ENCODE measurements at places on chromosomes 2 and 18.

GRCh38 chr2:197212344-197213262 lies 98.0 kb downstream of the ANKRD44 start:
- DNase-seq = no peak

GRCh38 chr2:135603543-135603942 lies 72.3 kb downstream of the R3HDM1 start:
- DNase-seq = no peak

- DNase-seq = no peak
These were observed 181.6 kb downstream of the AFF3 start for GRCh38 chr2:99960790-99961189.

- no peak for DNase-seq
These were observed 258.9 kb downstream of the DCC start for GRCh38 chr18:52598921-52599320.

DNA sequence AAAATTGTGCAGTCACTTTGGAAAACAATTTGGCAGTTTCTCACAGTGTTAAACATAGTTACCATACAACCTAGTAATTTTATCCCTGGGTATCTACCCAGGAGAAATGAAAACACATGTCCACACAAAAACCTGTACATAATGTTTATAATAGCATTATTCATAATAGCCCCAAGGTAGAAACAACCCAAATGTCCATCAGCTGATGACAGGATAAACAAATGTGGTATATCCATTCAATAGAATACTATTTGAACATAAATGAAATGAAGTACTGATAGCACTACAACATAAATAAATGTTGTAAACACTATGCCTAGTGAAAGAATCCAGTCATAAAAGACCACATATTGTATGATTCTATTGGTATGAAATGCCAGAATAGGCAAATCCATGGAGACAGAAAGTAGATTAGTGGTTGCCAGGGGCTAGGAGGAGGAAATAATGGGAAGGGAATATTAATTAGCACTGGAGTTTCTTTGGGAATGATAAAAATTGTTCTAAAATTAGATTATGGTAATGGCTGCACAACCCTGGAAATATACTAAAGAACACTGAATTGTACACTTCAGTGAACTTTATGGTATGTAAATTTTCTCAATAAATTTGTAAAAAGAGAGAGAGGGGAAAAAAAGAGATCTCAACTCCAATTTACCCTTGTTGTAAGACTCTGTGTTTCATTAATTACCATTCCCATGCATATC lies 20.8 kb upstream of the VIT start:
- no peak for DNase-seq

DNA sequence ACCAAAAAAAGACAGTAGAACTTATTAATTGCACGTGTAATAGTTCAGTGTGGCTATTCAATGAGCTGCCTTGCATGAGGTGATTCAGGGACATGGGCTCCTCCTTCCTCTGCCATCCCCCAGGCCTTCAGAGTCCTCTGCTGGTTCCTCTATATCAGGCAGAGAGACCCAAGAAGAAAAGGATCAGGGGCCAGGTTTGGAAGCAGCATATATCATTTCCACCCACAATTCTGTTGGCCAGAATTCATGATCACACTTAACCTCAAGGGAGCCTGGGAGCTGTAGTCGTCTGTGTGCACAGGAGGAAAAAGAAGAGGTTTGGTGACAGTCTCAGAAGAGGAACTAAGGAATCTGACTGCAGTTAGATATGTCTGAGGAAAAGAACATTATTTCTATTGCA lies 114.0 kb upstream of the GLS start:
- DNase-seq = no peak

GRCh38 chr18:905948-906415 lies 1.3 kb downstream of the ADCYAP1 start:
- DNase-seq = no peak

GRCh38 chr18:32349728-32350395 lies 120.8 kb downstream of the GAREM1 start:
- no peak for DNase-seq

DNA sequence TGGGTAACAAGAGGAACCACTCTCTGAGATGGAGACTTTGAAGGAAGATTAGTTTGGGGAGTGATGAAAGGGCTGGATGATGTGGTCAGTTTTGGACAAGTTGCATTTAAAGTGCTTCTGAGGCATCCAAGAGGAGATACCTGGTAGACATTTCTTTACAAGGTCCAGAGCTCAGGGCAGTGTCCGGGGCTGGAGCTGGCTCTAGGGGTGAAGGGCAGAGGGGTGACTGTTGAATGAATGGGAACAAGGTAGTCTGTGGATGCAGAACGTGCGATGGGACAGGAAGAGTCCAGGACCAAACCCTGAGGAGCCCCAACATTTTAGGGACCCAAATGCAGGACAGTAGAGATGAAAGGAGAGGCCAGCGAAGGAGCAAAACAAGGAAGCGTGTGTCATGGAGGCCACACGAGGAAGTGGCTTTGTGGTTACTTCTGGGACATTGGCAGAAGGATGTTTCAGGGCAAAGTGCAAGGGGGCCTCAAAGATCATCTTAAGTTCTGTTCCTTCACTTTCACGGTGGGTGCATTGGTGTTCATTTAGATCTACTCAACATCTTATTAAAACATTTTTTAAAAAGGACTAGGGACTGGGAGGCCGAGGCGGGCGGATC lies 13.6 kb upstream of the GPR35 start:
- DNase-seq = no peak

DNA sequence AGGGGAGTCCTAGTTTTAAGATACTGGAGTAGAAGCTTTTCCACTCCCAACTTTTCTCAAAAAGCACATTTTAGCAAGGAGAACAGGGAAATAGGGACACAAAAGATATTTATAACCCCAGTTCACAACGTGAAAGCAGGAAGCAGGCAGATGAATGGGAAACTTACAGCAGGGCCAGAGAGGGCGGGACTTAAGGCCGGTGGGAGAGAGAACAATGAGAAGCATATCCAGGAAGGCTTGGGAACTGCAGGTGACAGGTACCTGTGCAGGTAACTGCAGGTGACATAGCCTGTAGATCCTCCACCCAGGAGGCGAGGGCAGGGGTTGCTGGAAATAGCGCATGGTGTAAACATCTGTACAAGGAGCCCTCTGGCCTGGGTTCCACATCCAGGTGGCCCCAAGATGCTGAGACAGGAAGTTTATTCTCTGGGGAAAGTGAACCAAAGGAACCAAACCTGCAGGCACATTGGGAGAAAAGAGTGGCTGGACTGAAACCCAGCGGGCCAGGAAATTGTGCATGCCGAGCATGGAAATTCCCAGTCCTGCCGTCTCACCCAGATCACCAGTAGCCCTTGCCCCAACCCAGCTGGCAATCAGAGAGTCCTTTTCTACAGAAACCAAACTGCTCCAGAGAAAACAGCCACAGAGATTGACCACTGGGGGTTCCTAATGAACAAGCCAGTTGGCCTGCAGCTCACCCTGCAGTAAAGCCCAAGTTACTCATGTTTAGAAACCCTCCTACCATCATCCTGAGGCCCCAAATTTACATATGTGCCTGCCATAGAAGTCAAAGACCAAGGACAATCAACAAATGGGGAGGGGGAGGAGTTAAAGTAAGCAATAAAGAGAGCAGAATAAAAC lies 24.3 kb upstream of the COL6A3 start:
- no peak for DNase-seq

- DNase-seq = no peak
These were observed 63.1 kb downstream of the CIB4 start for GRCh38 chr2:26578113-26578458.

- DNase-seq = no peak
These were observed 480.0 kb upstream of the HS6ST1 start for GRCh38 chr2:128798502-128799283.

- DNase-seq = no peak
These were observed 737.5 kb downstream of the SATB2 start for GRCh38 chr2:198720266-198720665.

Data from stimulated activated CD4-positive, alpha-beta T cell treated with anti-CD3 and anti-CD28 coated beads, Interleukin-1b, Interleukin-23, amount 100 ng/mL, for 1 hour (primary cell).